ENCODE measurements at places on chromosomes 11 and 22.

GRCh38 chr11:33375236-33375635 is 118.1 kb downstream of the HIPK3 start:
- no peaks in the 10 kb centered on the region for H3K36me3 ChIP-seq
- H3K27me3 ChIP-seq = peaks cover 55% of the 10 kb centered on the region
- no peak for DNase-seq
- H3K4me3 ChIP-seq = peak overlapping the region; percentile 32
- H3K4me1 ChIP-seq = no peaks in the 10 kb centered on the region

- DNase-seq = no peak
- no peaks in the 10 kb centered on the region for H3K36me3 ChIP-seq
- no peak overlapping the region for H3K4me3 ChIP-seq
- H3K4me1 ChIP-seq = peaks cover 6% of the 10 kb centered on the region
These were observed 16.3 kb downstream of the HTR3A start for GRCh38 chr11:113991170-113991569.

- DNase-seq = no peak
- H3K27ac ChIP-seq = no peak overlapping the region
- H3K4me1 ChIP-seq = no peaks in the 10 kb centered on the region
- peaks cover 6% of the 10 kb centered on the region for H3K27me3 ChIP-seq
- no peaks in the 10 kb centered on the region for H3K36me3 ChIP-seq
These were observed 318.1 kb upstream of the B3GAT1 start for GRCh38 chr11:134730101-134730500.

DNA sequence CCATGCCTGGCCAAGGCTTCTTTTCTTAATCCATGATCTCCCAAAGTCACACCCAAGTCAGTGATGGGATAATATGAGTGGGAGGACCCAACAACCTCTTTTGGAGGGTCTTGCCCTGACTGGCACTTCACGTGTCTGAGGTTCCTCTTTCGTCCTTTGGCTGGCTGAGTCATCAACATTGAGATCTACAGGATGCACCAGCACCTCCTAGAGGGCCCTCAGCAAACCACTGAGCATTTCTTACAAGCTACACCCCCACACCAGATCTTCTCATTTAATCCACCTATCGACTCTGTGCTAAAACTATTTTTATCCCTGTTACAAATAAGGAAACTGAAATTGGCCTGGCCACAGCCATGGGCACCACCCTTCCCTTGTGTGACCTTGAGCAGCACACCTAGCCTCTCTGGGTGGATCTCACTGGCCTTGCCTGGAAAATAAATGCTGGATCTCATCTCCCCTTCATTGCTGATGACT is 63.4 kb downstream of the FLI1 start:
- H3K4me3 ChIP-seq = peak overlapping the region; percentile 19
- peak overlapping the region; percentile 91 for H3K27ac ChIP-seq
- peaks cover 72% of the 10 kb centered on the region for H3K4me1 ChIP-seq
- no peaks in the 10 kb centered on the region for H3K27me3 ChIP-seq

DNA sequence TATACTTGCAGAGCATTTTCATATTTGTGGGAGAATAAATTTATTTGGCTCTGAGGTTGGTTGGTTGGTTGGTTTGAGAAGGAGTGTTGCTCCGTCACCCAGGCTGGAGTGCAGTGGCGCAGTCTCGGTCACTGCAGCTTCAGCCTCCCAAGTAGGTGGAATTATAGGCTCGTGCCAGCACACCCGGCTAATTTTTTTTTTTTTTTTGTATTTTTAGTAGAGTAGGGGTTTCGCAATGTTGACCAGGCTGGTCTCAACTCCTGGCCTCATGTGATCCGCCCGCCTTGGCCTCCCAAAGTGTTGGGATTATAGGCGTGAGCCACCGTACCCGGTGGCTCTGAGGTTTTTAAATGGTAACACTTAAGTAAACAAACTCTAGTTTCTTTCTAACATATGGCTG is 161.1 kb downstream of the TEAD1 start:
- H3K36me3 ChIP-seq = no peaks in the 10 kb centered on the region
- H3K4me3 ChIP-seq = no peak overlapping the region
- no peaks in the 10 kb centered on the region for H3K4me1 ChIP-seq

- no peak for DNase-seq
- no peaks in the 10 kb centered on the region for H3K27me3 ChIP-seq
- no peak overlapping the region for H3K4me3 ChIP-seq
- peaks cover 20% of the 10 kb centered on the region for H3K36me3 ChIP-seq
- H3K27ac ChIP-seq = no peak overlapping the region
These were observed 46.6 kb downstream of the BMAL1 start for GRCh38 chr11:13324141-13324540.
